ENCODE measurements at places on chromosomes 3 and 15.

DNA sequence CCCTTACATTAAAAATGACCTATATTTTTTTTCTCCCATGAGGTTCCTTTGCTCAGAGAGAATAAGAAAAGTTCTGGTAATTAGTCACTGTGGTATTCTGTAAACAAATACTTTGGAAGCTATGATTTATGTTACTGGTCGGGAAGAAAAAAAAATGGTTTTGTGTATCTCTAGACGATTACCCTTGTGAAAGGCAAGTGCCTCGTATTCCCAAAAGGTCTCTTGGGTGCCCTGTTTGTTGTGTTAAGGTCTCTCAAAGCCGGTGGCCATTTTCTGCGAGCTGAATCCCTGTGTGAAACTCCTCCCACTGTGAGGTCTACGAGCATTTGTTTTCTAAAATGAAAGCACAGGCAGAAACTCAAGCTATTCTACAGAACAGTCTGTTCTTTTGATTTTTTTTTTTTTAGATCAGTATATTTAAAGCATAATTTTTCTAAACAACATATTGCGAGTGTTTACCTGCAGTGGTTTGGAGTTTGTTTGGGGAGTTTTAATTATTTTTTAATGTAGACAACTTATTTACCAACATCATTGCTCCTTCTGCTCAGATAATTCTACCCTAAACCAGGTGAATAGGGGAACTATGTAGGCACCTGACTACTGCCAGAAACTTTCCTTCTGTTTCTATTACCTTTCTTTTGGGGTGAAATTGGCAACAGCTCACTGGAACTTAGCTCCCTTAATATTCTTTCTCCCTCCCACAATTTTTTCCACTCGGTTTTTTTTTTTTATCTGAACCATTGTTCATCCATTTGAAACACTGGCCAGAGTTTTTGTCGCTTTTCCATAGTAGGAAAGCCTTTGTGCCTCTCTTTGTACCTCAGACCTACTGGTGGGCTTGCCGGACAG is 44.0 kb downstream of the ZBTB38 start:
- peak; percentile 46 for DNase-seq

- no peak for DNase-seq
These were observed 162.5 kb downstream of the FNDC3B start for GRCh38 chr3:172201870-172202236.

- no peak for DNase-seq
These were observed 38.6 kb downstream of the TAFA4 start for GRCh38 chr3:68893600-68894239.

DNA sequence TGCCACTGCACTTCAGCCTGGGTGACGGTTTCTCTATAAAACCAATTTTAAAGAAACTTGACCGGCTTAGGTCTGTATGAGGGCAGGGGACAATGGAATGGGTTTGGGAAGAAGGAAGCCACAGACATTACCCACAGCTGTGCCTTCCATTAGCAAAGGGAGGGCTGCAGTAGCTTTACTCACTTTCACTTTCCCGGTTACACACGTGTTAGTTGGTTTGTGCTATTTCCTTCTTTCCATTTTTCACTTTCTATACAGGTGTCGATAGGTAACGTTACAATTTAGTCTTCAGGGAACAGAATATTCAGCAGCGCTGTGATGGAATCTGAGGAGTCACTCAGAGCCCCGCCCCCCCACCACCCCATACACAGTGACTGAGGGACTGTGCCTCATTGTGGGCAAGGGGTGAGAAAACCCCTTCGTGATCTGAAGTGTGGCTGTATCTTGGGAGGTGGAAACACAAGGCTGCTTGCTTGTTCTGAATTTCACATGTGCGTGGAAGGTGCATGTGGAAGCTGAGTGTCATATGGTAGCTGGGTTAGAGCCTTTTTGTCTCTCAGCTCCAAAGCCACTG is 44.8 kb upstream of the RPL32 start:
- no peak for DNase-seq

DNA sequence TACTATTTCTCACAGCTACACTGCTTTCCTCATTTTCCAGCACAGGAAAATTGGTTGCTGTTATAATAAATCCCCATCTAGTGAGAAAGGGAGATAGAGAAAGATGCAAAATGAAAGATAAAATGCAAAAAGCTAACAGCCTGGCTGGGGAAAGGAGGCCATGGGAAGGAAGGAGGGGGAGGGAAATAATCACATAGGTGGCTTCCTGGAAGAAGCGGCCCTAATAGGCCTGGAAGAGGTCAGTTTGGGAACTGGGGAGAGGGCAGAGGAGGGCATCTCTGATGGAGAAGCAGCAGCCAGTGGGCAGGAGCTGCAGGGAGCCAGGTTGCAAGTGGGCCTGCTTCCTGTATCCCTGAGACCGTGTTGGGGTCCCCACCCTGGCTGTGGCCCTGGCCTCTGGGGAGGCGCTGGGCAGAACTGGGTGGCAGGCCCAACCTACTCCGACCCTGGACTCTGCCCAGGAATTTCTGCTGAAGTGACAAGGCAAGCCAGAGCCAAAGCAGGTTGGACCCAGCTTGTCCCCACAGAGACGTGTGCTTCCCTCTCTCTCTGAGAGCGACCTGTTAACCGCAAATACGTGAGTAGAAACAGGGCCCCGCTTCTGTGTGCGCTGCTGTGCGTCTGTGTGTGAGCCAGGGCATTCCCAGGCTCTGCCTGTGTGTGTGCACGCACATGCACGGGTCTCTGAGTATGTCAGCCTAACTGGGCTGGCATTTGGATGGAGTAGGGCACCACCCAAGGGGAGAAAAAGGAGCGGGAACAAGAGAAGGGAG is 1.9 kb downstream of the SLC28A1 start:
- no peak for DNase-seq

- DNase-seq, result no peak
These were observed at the start of the genes CHDH and IL17RB for GRCh38 chr3:53846134-53846850. TSS of gene CHDH (minus strand) at chr3:53846419. CDS start at chr3:53824008, 22,411 bp downstream. TSS of gene IL17RB (plus strand) at chr3:53846568. CDS start at chr3:53846589, 21 bp downstream.
